Liver (tissue), 10 donors: ENCODE measurements at places on chromosomes 6 and 20.

GRCh38 chr6:129871221-129871620, 10.1 kb upstream of the TMEM244 start:
- DNase-seq: no peak

DNA sequence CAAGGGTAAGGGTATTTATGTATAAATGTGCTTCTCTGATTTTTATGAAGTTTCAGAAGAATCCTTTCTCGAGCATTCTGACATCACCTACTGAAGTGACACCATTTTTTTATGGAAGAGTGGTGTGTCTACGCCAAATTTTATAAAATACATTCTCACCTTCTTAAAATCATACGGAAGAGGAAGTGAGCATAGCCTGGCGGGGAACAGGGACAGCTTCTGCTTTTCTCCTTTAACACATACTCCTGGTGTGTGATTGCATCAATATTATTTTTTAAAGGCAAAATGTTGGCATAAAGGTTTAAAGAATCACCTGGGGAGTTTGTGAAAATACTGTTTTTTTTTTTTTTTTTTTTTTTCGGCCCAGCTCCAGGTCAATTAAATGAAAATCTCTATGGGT, 733.6 kb upstream of the MAN1A1 start:
- DNase-seq: no peak

GRCh38 chr6:43257367-43258145, 14.3 kb downstream of the TTBK1 start:
- DNase-seq: no peak

DNA sequence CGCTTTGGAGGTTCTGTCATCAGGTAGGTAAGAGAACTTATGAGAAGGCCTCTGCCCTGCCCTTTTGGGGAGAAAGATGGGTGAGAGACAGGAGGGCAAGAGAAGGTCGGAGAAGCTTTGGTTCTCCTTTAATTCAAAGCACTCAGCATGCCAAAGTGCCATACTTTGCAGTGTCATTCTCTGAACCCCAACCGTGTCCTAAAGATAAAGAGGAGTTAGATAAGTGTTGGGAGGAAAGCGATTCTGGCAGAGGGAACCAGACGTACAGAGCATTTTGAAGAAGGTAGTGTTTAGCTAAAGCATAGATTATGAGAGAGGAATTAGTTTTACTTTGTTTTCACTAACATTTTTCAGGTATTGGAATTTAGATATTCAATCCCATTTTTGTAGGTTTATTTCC, 40.3 kb downstream of the NKAIN2 start:
- no peak for DNase-seq

GRCh38 chr6:133631421-133631820, 257.5 kb upstream of the TCF21 start:
- no peak for DNase-seq
